ENCODE measurements at places on chromosomes 4 and X.
A peak's percentile ranks its signal among the peaks of the same experiment; 100 is the strongest.

- DNase-seq = no peak
These were observed 51.3 kb downstream of the RUFY3 start for GRCh38 chr4:70772929-70773555.

GRCh38 chr4:187962926-187963325 is 32.6 kb upstream of the ZFP42 start:
- no peak for DNase-seq

GRCh38 chrX:102599951-102600579 is 750 bp downstream of the ARMCX5 start:
- peak; percentile 8 for DNase-seq

DNA sequence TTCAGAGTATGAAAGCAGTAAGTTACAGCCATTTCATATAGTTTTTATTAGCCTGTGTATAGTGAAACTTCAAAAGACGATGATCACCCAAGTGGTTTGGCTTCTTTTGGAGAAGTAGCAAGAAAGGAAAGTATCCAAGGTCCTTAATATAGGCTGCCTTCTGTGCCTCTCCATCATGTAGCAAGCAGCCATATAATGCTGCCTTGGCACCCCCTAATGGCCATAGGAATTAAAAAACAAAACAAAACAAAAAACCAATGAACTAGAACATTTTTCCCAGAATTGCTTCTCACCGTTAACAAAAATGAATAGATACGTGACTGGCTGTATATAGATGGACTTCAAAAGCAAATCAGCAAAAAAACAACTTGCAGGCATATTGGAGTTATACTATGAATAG is 18.9 kb downstream of the LAMP2 start:
- DNase-seq = no peak

- no peak for DNase-seq
These were observed 43.7 kb downstream of the NLGN4X start for GRCh38 chrX:6184900-6185515.

- DNase-seq = no peak
These were observed 25.8 kb downstream of the RGS12 start for GRCh38 chr4:3318561-3319021.

DNA sequence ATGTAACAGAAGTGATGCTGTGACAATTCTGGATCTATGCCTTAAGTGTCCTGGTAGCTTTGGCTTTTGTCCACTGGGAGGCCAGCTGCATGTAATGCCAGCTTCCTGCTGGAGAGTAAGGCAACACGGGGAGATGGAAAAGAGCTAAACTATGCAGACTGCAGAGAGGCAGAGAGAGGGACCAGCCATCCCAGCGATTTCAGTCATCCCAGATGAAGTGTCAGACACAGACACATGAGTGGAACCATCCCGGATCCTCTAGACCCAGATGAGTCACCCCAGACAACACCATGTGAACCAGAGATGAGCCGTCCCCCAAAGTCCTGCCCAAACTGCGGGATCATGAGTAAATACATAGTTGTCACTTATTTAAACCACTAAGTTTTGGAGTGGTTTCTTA is 14.6 kb downstream of the SRPX start:
- no peak for DNase-seq

GRCh38 chr4:88584471-88584900 is 7.8 kb upstream of the HERC3 start:
- no peak for DNase-seq

- no peak for DNase-seq
These were observed 199.5 kb upstream of the PUDP start for GRCh38 chrX:7347465-7347864.

DNA sequence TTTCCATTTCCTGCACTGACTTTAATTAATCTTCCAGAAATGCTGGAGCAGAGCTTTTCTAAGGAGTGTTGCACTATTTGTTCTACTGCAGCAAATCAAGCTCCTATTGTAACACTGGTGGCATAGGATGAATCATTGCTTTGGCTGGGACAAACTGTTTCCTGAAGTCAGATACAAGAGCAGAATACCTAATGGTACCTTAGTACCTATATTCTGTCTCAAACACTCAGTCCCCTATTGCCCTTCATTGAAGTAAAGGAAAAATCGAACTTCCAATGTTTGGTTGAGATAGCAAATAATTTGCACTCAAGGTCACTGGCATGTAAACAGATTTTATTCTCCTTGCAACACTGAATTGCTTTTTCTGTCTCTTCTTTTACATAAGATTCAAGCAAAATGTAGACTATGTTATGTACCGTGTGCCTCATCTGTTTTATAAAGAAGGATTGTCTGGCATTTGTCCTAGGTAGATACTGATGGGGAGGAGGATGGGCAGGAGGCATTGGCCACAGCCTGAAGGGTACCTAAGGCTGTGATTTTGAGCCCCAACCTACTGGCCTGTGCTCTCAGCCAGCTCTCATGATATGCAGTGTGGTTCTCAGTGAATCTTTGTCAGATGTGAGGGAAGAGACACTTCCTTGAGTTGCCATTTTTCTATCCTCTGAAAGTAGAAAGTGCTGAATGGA is 141.6 kb downstream of the AASDH start:
- no peak for DNase-seq

GRCh38 chr4:98521486-98521885 is 136.9 kb downstream of the TSPAN5 start:
- DNase-seq = no peak
